ENCODE measurements at places on chromosomes 13 and 19.
A peak's percentile ranks its signal among the peaks of the same experiment; 100 is the strongest.

GRCh38 chr19:18046059-18046718 is 38.2 kb downstream of the ARRDC2 start:
- DNase-seq = no peak

GRCh38 chr13:80605011-80605410 is 264.1 kb upstream of the SPRY2 start:
- no peak for DNase-seq

DNA sequence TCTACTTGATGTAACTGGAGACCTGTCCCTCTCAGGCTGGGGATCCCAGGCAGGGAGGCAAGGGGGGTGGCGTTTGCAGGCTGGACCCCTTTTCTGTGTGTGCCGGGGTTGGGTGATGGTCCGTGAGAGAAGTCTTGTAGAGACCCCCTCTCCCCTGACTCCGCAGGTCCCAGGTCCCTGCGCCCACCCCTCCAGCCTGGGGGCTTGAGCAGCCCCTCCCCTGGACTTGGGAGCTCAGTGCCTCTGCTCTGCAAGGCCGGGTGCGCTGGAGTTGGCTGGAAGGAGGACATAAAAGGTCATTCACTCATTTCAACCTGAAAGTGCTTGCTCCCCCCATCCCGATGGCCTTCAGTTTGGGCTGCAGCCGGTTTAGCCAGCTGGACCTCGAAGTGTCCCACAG is 89.5 kb downstream of the SLC7A1 start:
- DNase-seq = no peak

GRCh38 chr13:71169180-71169579 is 697.8 kb downstream of the DACH1 start:
- DNase-seq = no peak

DNA sequence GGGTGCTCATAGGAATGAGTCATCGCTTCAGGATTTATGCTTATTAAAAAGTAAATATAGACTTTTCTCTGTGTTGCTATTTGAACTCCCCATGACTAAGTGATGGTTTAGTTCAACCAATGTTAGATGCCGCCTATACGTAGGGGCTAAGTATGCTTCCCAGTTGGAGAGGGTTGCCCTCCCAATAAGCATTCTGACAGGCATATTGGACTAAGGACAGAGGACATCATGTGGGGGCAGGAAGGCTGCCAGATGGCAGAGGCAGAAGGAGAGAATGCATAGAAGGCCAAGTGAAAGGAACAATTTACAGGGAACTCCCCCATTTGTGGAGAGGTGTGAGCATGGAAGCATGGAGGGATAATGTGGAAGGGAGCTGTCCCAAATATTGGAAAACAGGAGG is 318.4 kb upstream of the OBI1 start:
- no peak for DNase-seq

DNA sequence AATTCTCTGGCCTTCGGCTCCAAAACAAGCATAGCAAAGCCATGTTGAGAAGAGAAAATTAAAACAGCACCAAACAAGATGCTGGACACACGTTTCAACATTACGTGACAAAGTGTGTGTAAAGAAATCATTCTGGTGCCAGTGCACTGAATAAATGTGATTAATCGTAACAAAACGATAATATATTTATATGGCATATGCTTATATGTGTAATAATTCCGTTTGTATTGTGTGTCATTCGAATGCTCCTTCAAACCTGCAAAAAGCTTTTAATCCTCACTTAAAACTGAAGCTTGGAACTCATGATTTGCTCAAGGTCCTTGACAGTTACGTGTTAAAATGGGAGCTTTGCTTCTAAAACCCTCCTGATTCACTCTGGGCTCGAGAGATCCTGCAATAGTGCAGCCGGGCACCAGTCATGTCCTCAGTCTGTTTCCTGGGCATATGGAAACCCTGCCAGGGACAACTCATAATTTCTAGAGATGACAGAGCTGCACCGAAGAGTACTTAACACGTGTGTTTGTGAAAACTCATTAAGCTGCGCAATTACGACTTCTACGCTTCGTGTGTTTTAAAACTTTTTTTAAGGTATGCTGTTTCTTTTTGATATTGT is 731 bp upstream of the AKAP8L start:
- peak; percentile 11 for DNase-seq

DNA sequence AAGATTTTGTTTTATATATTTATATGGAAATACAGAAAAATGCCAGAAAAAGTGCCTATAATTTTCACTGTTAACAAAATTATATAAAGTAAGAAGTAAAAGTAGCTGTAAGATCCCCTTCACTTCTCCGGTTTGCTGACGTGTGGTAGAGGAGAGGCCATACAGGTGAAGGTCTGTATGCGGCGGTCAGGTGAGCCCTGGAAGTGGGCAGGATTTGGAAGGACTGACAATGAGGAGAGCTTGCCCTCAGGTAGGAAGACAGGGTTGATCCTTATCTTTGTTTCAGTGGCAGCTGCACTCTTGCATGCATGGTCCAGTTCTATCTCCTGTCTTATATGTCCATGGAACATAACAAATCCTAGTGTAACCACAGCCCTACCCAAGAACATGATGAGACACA is 16.9 kb upstream of the TFDP1 start:
- no peak for DNase-seq

DNA sequence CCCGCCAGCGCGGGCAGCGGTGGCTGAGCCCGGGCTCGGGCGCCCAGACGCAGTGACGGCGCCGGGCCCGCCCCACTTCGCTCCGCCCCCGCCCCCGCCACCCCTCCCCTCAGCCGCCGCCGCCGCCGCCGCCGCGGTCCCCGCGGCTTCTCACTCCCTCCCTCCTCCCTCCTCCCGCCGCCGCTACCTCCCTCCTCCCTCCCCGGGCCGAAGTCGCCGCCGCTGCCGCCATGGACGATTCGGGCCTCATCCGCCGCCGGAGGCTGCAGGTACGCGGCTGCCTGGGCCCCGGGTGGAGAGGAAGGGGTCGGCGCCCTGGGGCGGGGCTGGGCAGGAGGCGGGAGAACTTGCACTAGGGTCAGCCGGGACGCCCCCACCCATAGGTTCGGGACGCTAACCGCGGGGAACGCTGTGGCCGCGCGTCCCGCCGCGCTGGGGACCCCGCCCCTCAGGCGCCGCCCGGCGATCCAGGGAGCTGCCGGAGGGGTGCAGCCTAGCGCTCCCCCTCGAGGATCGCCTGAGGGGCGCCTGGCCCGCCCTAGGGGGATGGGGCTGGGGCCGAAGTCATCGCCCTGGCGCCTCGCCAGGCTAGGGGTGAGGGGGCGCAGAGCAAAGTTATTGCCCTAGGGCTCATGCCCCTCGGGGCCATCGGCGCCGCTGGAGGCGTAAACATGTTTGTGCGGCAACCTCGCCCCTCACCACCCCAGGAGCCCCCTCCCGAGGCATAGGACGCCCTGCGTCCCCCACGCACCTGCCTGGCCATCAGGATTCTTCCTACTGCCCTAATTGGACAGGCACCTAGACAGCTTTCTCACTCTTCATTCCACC is 427 bp downstream of the RTBDN start:
- DNase-seq = no peak

DNA sequence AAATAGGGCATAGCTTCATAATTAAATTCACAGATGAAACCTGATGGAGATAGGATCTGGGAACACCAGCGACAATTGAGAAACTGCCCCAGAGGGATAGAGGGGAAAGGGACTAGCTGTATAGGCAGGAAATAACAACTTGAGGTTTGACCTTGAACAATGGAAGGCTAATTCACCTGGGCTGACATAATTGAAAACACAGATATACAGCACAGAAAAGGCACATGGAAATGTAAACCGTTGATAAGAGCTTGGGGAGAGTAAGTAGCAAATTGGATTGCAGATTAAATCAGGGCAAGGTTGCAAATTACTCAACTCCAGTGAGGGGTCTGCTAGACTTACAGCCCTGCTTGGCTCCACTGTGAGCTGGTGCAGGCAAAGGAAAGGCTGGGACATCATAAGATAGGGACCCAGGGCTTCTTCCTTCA is 246.7 kb downstream of the DLEU7 start:
- no peak for DNase-seq

GRCh38 chr19:22595918-22596341 is 38.2 kb upstream of the ZNF492 start:
- DNase-seq = peak; percentile 29

All from common myeloid progenitor, CD34-positive (primary cell).